Nucleus accumbens (tissue), 56 donors: ENCODE measurements at places on chromosomes 1 and 21.
A peak's percentile ranks its signal among the peaks of the same experiment; 100 is the strongest.

- no peak for DNase-seq
Observed at GRCh38 chr1:51433972-51434510, 85.0 kb downstream of the EPS15 start.

- no peak for DNase-seq
Observed at GRCh38 chr1:227219715-227220292, 98.5 kb downstream of the CDC42BPA start.

GRCh38 chr1:36085126-36085525, 1.2 kb downstream of the TEKT2 start:
- DNase-seq, result no peak

DNA sequence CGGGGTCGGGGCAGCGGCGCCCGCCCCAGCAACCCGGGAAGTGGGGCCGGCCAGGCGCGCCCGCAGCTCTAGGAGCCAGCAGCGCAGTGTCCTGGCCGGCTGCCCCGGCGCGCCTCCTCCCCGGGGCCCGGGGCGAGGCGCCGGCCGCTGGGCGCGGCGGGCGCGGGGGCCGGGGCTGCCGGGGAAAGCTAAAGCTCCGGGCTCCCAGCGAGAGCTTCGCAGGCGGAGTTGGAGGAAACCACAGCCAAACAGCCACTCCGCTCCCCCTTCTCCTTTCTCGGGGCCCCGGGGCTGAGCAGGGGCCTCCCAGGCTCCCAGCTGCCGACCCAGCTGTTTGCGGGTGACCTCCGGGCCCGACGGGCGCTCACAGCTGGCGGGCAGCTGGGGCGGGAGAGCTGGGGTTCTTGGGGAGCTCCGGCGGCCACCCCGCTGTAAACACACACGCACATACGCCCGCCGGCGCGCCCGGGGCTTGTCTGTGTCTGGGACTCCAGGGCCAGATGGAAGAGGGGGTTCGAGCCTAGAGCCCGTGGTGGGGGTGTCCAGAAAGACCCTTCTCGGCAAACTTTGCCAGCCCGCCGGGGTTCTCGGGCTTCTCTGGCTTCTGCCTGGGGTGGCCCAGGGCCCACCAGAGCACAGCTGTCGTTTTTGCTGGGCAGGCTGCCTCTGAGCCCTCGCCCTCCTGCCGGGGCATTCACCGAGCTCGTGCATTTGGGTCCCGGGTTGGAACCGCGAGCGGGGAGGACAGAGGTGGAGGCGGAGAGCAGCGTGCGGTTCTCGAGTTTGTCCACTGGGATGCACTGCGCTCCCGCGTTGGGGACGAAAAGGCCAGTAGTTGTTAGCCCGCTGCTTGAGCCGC, 1.5 kb downstream of the AJAP1 start:
- peak; percentile 89 for DNase-seq

DNA sequence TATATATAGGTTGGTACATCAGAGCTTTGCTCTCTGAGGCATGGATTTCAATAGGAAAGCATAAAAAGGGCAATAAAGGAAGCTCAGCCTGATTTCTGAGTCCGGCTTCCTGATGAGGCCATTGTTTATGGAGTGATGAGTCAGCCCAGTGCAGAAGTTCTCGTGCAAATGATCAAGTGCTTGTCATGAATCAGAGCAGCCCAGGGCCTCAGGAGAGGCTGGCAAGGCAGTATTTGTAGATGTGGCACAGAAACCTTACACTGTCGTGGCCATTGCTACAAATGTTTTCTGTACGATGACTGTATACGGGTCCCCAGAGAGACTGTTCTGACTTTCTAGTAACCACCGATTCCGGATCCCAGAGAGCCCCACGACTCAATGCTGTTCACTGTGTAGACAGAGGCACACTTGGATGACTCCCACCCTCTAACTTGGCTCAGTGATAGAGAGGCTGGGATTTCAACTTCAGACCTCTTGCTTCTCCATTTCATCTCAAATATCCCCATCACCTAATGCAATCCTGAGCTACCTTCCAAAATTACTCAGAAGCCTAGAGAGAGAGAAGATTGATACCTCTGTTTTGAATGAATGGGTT, 26.8 kb downstream of the UMODL1 start:
- no peak for DNase-seq

- DNase-seq, result no peak
Observed at GRCh38 chr1:78814176-78814575, 164.5 kb downstream of the IFI44 start.

- DNase-seq, result no peak
Observed at GRCh38 chr1:18560692-18561091, 70.0 kb upstream of the PAX7 start.

GRCh38 chr1:41416081-41416480, 54.8 kb downstream of the FOXO6 start:
- DNase-seq, result no peak

GRCh38 chr1:69589799-69590198, 22.1 kb downstream of the LRRC7 start:
- DNase-seq, result no peak

GRCh38 chr1:2448098-2448445, 28.0 kb upstream of the PLCH2 start:
- no peak for DNase-seq

DNA sequence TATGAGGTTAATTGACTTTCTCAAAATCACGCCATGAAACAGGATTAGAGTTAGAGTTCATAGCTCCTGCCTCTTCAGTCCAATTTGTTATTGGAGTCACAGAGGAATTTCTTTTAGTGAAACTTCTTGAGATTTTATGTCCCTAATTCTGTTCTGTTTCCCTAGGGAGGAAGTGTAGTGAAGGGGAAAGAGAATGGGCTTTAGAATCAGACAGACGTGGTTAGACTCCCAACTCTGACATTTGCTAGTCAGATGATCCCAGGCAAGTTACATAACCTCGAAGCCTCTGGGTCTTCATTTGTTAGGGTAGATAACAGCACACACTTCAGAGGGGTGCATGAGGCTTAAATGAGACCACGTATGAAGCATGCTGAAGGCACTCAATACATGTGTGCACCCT, 83.9 kb downstream of the ASTN1 start:
- DNase-seq, result no peak

- no peak for DNase-seq
Observed at GRCh38 chr1:94754095-94754494, 66.1 kb upstream of the SLC44A3 start.

- DNase-seq, result no peak
Observed at GRCh38 chr21:31140025-31140424, 101.7 kb upstream of the KRTAP19-8 start.

DNA sequence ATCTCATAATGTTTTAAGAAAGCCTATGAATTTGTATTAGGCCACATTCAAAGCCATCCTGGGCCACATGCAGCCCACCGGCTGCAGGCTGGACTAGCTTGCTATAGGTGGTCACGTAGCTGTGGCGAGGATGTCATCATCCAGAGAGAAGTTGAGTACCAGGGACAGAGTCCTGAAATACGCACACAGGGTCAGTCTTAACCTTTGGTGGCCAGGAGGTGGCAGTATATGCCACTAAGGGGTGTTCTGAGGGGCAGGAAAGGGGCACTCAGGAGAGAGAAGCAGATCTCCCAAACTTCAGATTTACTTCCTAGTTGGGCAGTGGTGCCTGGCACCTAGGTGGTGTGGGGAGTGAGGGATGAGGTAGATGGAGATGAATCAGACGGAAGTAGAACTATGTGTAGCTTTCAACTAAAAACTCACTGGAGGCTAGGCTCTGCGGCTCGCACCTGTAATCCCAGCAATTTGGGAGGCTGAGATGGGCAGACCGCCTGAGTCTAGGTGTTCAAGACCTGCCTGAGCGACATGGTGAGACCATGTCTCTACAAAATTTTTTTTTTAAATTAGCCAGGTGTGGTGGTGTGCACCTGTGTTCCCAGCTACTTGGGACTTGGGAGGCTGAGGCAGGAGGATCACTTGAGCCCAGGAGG, 16.3 kb upstream of the CDK18 start:
- DNase-seq, result peak; percentile 72

DNA sequence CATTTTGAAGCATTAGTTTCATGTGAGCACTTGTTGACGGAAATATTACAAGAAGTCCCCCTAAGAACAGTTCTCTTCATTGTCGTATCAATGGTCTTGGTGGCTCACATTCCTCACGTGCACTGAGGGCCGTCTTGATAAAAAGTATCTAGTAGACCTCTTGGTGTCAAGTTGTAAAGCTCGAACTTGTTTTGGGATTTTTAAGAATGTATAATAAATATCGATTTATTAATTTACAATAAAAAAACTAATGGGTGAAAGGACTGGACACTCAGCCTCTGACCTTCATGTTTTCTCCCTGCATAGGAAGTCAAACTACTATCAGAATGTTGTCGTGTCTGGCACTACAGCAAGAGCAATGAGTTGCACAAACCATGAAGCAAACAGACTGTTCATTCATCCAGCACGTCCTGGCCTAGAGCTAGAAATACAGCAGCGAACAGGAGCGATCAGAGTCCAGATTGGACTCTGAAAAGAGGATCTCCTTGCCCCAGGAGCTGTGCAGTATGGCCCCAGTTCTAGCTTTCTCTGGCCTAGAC, 319.2 kb downstream of the SMYD3 start:
- no peak for DNase-seq

GRCh38 chr1:57124768-57125446, 159.1 kb upstream of the C8B start:
- no peak for DNase-seq

GRCh38 chr1:192609110-192610079, 26.6 kb upstream of the RGS13 start:
- DNase-seq, result peak; percentile 41

DNA sequence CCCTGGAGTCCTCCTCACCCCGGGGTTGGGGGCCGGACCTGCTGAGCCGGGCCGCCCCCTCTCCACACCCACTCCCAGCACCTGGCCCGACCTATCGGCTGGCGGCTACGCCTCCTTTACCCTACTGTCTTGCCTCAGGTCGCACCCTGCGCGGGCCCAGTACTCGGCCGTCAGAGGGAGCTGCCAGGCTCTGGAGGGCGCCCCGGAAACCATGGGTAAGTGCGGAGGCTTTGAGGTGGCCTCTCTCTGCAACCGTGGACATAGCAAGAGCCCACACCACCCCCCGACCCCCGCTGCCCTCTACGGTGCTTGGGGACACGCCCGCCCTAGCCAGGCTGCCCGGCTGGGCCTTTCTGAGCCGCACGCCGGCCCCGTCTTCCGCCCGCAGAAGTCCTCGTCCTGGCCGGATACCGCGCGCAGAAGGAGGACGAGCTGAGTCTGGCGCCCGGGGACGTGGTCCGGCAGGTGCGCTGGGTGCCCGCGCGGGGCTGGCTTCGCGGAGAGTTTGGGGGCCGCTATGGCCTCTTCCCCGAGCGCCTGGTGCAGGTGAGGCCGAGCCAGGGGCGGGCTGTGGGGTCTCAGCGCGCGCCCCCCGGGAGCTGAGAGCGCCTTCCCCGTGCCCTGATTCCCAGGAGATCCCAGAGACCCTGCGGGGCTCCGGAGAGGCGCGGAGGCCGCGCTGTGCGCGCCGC, at the start of gene SH3D21:
Gene SH3D21, plus strand, starts transcription at position 159 of the 692 bp plus-strand sequence. Its CDS starts 53 bp downstream, at position 212.
- DNase-seq, result no peak

GRCh38 chr1:33393524-33393923, 37.4 kb downstream of the PHC2 start:
- DNase-seq, result no peak

GRCh38 chr1:220249522-220249921, 22.7 kb downstream of the RAB3GAP2 start:
- no peak for DNase-seq

GRCh38 chr1:29569971-29570634, 333.8 kb downstream of the PTPRU start:
- no peak for DNase-seq

- no peak for DNase-seq
Observed at GRCh38 chr1:192858456-192858855, 49.6 kb downstream of the RGS2 start.

GRCh38 chr1:229557200-229557850, 1.2 kb downstream of the ABCB10 start:
- no peak for DNase-seq

GRCh38 chr21:44616591-44616926, 4.7 kb downstream of the KRTAP10-8 start:
- DNase-seq, result no peak

GRCh38 chr1:9453375-9453774, 85.9 kb upstream of the SLC25A33 start:
- no peak for DNase-seq
